ENCODE measurements at places on chromosomes 16 and 17.

GRCh38 chr16:73248316-73248715, 200.4 kb upstream of the ZFHX3 start:
- no peak for DNase-seq

- DNase-seq, result no peak
Measured at GRCh38 chr17:44559634-44560554, 2.6 kb downstream of the FZD2 start.

DNA sequence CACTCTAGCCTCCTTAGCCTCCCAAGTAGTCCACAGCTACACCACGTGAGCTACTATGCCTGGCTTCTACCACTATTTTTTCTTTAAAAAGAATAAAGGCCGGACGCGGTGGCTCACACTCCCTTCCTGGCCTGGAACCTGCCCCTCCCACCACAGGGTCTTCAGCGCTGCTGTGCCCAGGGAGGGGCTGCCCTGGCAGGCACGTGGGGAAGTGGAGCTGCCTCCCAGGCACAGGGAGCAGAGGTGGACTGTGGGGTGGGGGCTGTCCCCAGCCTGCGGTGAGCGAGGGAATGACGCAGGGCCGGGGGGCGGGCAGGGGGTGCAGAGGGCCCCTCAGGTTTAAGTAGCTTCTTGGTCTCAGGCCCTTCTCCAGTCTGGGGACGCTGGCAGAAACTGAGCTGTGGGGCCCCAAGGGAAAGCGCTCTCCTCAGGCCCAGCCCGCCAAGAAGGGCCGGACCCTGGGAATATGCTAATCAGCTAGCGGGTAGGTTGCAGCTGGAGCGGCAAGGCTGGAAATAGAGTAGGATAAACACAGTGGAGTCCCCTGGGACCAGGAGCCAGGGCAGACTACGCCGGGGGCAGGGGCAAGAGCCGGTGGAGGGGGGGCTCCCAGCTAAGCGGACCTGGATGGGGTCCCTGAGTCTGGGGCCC, 46.8 kb downstream of the TIMM22 start:
- no peak for DNase-seq

DNA sequence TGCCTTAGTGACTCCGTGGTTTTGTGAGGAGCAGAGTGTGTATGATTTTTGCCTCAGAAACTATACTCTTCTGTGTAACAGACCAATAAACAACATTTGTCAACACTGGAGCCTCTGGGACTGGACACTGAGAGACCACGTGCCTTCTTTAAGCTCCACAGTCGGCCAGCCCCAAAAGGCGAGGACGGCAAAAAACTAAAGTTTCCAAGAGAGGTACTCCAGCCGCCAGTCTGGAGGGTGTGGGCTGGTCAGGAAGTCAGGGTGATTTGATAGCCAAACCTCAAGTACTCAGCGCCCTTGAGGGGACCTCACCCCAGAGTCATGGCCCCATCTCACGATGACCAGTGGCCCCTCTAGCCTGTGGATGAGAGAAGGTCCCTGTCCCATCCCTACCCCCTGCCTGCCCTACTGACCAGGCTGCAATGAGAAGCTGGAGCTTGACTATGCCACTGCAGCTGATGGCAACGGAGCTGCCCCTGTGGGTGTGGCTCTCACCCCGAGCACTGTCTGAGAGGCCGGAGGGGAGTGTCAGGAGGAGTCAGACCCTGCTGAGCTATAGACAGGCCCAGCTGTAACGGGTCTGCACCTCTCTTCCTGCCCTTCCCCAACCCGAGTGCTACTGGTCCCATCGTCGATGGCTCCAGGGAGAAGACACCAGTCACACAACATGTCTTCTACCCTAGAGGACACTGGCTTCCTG, 19.8 kb downstream of the MNT start:
- no peak for DNase-seq

DNA sequence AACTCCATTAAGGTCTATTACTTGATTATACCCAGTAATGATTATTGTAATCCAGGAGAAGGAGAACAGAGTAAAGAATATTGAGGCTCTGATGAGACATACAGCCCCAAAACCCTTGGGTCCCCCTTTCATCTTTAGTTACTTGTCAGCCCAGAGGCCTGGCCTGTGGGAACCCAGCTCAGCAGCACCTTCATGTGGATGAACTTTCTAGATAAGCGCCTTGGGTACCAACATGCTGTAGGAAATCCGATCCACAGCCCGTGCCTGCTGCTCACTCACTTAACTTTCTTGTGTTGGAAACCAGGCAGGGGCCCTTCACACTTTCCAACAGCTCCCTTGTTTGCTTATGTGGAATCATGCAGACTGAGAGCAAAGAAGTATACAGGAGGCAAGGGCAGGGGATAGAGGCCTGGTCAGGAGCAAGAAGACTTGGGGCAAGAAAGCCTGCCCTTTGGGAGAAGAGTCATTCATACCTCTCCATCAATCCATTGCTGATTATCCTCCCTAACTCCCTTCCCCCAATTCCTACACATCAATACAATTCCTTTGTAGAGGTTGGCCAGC, 64.0 kb upstream of the SOX9 start:
- DNase-seq, result no peak

- no peak for DNase-seq
Measured at GRCh38 chr16:77820340-77820739, 32.0 kb downstream of the VAT1L start.

DNA sequence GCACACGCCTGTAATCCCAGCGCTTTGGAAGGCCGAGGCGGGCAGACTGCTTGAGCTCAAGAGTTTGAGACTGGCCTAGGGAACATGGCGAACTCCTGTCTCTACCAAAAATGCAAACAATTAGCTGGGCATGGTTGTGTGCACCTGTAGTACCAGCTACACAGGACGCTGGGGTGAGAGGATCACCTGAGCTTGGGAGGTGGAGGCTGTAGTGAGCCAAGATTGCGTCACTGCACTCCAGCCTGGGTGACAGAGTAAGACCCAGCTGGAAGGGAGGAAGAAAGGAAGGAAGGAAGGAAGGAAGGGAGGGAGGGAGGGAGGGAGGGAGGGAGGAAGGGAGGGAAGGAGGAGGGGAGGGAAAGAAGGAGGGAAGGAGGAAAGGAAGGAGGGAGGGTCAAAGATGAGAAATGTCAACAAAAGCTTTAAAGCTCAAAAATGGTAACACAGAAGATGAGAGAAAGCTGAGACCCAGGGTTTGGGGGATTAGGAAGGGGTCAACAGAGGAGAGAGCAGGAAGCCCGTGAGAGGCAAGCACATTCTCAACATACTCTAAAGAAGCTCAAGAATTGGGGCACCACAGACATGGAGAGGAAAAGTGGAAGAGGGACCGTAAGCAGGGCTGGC, 5.0 kb upstream of the KRT19 start:
- DNase-seq, result no peak

DNA sequence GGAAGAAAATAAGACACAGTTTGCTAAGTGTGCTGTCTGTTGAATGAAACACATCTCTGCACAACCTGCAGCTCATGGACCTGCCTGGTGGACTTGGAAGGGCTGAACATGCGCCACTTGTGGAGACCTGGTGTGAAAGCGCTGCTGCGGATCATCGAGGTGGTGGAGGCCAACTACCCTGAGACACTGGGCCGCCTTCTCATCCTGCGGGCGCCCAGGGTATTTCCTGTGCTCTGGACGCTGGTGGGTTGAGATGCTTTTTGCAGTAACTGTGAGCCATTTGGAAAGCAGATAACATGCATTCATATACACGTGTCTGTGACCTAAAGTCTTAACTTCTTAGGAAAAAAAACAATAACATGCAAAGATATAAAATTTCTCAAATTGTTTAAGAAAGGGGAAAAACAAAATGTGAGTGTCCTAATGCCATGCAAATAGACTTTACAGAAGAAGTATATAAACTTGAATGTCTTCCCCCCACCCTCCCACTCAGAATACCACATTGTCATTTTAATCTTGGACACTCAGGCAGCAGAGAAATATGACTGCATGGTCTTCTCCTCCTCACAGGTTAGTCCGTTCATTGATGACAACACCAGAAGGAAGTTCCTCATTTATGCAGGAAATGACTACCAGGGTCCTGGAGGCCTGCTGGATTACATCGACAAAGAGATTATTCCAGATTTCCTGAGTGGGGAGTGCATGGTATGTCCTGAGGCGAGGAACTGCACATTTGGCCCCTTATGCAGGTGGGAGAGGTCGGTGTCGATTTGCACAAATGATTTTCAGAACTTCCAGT, 65.6 kb downstream of the SEC14L1 start:
- DNase-seq, result no peak

GRCh38 chr17:72576289-72576759, 455.5 kb downstream of the SOX9 start:
- DNase-seq, result no peak

- peak; percentile 22 for DNase-seq
Measured at GRCh38 chr17:37483311-37484039, 6.2 kb upstream of the DUSP14 start.

DNA sequence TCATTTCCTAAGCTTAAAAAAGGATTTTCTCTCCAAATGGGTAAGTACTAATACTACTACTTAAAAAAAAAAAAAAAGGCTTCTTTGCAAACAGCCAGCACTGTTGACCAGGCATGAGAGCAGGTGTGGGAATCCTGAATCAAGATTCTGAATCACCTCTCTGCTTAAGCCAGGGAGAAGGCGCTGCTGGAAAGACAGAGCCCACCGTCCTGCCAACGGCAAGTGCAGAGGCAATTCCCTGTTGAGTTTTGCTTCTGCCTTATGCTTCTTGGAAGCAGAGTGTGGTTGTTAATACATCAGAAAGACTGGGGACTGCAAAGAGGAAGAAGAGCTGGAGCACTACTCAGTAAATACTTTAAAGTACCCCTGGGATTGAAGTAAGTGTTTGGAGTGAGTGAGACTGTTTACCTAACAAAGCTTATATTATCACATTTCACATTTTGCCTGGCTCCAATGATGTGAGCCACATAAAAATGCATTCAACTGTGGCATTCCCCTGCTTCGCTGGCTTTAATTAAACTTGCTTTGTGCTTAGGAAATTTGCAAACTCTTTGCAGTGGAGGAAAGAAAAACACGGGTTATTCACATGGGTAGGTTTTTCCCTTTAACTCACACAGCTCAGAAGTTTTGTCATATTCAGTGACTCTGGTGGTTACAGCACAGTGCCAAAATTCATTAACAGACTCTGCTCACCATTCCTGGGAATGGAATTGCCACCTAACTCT, 86.0 kb upstream of the KIF2B start:
- DNase-seq, result no peak

- DNase-seq, result peak; percentile 71
Measured at GRCh38 chr16:84295203-84295860, 654 bp downstream of the WFDC1 start.

DNA sequence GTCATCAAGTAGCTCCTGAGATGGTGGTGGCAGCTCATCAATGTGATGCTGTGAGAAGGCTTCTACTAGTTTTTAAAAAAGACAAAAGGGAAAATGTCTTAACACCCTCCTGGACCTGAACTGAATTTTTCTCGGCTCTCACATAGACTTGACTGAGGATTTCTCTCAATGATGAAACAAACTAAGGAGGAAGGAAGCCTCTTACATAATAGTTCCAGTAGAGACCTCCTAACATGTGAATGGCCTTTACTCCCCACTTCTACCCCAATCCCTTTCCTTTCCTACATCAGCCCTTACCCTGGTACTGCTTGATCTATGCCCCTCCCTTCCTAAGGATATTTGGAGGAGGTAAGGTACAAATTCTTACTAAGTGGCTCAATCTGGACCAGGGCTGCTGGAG, 54.8 kb upstream of the MTMR4 start:
- DNase-seq, result no peak

DNA sequence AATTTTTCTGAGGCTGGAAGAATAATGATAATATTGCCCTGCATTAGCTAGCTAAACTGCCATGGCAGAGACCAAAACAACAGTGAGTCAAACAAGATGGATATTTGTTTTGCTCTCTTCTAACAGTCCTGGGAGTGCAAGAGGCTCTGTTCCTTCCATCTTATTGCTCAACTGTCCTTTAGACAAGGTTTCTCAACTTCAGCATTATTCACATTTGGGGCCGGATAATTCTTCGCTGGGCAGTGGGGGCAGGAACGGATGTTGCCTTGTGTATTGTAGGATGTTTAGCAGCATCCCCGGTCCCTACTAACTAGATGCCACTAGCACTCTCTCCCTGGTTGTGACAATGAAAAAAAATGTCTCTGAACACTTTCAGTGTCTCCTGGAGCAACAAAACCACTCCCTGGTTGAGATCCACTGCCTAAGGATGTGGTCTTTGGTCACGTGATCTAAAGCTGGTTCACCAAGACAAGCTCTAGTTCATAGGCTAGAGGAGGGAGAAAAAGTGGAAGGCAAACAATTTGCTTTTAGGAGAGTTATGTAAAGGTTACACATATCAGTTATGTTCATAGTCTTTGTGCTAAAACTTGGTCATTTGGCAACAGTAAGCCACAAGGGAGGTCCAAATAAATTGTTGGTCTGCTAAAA, 144.4 kb downstream of the PCTP start:
- DNase-seq, result no peak

DNA sequence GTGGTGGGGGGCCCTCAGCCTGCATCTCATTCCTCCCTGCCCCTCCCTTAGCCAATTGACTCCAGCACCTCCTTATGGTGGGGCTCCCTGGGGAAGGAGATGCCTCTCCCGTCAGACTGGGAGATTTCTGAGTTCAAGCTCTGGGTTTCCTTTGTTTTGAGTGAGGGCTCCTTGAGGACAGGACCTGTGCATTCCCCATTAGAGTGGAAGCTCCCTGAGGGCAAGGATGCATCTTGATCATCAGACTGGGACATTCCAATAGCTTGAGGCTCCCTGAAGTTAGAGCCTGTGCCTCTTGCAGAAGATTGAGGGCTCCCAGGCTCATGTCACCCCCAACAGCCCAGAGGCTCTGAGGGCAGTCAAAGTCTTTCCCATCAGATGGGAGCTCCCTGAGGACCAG, 23.6 kb downstream of the TNS4 start:
- no peak for DNase-seq

DNA sequence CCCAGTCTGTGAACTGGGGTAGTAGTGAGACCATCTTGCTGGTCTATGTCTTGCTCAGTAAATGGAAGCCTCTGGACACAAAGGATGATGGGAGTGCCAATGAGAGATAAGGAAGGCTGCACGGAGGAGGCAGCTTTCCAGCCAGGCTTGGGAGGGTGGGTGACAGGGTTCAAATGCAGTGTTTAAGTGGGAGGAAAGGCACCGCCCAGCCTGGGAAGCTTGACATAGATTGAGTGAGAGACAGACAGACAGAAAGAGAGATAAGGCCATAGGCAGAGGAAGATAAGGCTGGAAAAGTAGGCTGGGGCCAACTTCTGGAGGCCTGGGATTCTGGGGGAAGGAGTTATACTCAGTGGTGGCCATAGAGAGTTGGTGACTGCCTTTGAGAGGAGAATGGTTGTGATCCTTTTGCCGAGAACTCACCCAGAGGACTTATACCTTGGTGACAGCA, 7.2 kb upstream of the COL1A1 start:
- no peak for DNase-seq

- no peak for DNase-seq
Measured at GRCh38 chr17:72476575-72476986, 355.8 kb downstream of the SOX9 start.
